ENCODE measurements at places on chromosomes 2 and 18.
A peak's percentile ranks its signal among the peaks of the same experiment; 100 is the strongest.

DNA sequence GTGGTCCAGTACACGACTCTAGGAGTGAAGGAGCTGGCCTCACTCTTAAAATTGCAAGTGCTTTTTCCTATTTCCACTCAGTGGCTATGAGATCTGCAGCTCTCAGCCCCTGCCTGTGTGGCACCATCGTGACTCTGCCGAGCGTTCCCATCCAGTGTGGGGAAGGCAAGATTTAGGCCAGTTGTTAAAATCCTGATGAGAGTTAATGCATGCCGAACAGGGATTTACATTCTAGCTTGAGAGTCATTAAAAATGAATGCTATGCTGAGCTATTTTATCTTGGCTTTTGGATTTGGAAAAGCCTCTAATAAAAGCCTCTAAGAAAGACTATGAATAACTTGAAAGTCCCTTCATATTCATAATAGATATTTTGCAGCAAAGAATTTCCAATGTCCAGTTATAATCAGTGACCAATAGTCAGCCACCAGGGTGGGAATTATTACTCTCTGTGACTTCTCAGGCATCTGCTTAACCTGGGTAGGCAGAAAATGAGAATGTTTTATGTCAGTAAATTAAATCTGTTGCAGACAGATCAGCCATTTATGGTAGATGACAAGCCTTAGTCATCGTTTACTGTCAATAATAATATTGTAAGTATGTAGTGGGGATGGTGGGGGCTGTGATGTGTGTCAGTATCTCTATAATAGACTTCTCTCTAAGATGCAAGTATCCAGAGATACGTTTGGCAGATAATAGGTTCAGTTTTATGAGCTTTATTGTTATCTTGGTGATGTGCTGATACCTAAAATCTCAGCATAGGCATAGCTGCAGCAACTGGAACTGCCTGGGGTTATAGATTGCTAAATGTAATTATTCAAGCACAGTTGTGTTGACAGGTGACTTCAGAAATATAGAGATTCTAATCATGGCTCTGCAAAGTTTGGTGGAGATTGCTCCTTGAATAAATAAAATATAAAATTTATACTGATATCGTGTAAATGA is 207.8 kb downstream of the SOCS6 start:
- no peak for DNase-seq

DNA sequence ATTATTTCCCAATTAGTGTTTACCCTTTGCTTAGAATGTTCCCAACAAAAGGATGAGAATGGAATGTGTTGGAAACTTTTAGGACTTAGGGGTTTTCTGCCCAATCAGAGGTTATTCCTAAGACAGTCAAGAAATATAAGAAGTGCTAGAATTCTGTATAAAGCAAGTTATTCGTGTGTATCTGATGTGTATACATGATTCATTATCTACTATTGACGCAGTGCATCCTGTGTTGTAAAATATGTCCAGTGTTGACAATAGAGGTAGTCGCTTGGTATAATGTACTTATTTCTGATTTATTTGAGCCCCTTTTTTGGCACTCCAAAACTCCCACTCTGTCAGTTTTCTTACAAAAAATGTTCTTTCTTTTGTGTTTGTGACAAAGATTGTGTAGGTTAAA is 881 bp downstream of the PIKFYVE start:
- no peak for DNase-seq

GRCh38 chr2:64812285-64812684 is 158.6 kb upstream of the SERTAD2 start:
- DNase-seq: no peak

GRCh38 chr18:13499803-13500202 is 226.6 kb downstream of the FAM210A start:
- DNase-seq: no peak

GRCh38 chr2:105786231-105787230 is 41.8 kb downstream of the NCK2 start:
- no peak for DNase-seq

DNA sequence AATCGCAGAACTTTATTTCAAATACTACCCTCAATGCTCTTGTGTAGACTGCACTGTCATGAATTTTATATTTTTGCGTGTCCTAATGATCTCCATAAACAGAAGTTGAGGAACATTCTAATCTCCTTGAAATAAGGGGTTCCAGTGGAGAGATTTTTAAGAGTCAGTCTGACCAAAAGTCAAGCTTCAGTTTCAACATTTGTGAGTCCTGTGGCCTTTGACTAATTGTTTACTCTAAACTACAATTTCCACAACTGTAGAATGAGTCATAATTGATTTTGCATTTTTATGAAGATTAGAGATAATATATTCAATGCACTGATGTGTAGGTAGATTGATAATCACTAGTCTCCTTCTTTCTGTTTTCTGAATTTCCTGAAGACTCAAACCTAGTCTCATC is 720.3 kb upstream of the ID2 start:
- DNase-seq: no peak

- peak; percentile 66 for DNase-seq
Observed at GRCh38 chr2:26072925-26073768, 39.3 kb downstream of the RAB10 start.

DNA sequence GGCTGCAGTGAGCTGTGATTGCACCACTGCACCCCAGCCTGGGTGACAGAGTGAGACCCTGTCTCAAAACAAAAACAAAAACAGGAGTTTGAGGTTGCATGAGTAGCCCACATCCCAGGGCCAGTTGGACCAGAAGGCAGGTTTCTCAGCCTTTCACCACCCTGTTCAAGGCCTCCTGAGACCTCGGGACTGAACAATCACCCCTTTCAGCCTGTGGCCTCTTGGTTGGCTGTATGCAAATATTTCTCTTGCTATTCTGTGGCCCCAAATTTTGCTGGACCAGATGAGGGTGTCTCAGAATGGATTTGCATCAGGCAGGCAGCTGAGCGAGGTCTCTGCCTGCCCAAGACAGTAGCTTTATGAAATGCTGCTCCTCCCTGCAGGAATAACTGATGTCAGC is 56.9 kb downstream of the DPYSL5 start:
- no peak for DNase-seq

DNA sequence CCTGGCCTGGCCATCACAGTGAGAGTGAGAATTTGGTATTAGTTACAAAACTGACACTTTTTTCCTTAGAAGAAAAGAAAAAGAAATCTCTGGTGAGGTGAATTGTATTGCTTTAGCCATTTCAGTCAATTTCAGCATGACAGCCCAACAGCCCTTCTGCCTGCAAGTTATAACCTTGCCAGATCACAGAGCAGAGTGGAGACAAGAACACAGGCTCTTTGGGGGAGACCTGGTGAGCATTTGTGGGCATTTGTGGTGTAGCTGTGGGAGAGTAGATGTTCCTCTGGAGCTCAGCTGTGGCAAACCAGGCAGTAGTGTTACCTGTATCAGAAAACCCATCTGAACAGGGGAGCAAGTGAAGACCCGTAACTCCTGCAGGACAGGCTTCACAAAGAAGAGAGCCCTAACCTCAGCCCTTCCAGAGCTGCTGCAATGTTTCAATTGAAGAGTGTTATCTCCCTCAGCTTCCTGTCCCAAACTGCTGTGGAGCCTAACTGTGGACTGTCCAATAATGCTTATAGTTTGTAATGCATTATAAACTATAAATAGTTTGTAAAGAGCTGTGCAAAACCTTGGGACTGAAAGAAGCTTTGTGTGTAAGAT is 22.8 kb upstream of the DLX1 start:
- no peak for DNase-seq

DNA sequence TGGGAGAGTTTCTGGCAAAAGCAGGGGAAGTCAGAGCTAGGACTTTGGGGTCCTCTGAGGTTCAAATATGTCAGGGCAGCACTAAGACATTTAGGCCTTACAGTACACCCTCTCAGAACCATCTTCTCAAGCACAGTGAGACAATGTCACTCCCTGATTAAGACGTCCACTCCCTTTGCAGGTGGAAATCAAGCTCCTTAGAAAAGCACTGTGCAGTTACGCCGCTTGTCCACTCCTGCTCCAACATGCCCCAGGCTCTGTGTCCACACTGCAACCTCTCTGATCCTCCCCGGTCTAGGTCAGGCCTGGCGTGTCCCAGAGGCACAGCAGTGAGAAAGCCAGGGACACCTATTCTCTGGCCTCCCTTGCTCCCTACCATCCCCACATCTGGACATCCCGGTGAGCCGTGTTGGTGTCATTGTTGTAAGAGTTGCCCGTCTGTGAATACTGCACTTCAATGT is 528.6 kb upstream of the ID2 start:
- no peak for DNase-seq

GRCh38 chr2:186328838-186329237 is 157.2 kb upstream of the ZC3H15 start:
- no peak for DNase-seq

DNA sequence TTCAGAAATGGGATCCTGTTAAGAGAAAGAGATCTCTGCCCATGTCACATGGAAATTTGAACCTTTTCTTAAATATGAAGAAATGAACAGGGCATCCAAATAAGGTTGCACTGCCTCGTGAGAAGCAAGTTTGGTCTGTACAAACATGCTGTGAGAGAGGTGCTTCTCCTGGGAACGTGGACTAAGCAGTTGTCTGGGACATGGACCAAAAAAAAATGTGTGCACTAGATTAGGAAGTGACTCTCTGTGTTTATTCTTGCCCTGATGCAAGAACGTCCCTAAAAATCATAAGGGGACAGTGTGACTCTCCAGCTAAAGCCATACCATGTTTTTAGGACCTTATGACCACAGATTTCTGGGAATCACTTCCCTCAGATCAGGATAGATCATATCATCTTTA is 23.7 kb upstream of the GCG start:
- no peak for DNase-seq

GRCh38 chr2:29611261-29611660 is 310.1 kb downstream of the ALK start:
- DNase-seq: no peak

- peak; percentile 88 for DNase-seq
Observed at GRCh38 chr2:64606479-64607363, 47.0 kb downstream of the SERTAD2 start.

- DNase-seq: no peak
Observed at GRCh38 chr2:122634256-122634655, 878.8 kb downstream of the TSN start.

DNA sequence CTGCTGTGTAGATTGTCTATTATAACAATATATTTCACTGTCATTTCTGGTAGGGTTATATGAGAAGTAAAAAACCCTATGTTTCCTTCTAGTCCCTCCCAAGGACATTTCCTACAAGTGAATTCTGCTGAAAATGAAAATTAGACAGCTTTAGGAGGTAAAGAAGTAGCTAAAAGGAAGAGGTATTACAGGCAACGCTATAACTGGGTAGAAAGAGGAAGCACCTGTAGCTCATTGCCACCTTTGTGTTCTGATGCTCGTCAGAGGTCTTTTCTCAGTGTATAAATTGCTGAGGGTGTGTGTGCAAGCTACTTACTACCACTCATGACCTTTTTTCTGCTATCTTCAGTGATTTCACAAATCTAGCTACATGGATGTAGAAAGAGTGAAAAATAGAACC is 1.4 kb downstream of the DNAJC10 start:
- DNase-seq: no peak

- no peak for DNase-seq
Observed at GRCh38 chr2:151085181-151085611, 176.5 kb downstream of the RBM43 start.

DNA sequence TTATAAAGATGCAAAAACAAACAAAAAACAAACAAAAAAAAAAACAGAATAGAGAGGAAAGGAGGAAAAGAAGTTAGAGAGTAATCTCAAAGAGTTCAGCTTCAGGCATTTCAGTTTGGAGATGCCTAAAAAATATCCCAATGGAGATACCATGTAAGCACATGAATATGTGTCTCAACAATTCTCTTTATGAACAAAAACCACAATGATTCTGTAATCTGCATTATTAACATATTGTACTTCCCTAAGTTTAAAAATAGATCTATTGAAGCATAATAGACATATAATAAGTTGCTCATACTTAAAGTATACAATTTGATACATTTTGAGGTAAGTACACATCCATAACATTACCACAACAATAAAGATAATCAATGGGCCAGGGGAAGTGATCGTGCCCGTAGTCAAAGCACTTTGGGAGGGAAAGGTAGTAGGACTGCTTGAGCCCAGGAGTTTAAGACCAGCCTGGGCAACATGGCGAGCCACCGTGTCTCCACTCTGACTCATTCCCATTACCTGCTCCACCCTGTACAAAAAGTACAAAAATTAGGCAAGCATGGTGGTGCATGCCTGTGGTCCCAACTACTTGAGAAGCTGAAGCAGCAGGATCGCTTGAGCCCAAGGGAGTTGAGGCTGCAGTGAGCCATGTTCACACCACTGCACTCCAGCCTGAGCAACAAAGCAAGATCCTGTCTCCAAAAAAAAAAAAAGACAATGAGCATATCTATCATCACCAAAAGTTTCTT is 158.9 kb downstream of the ATAD2B start:
- no peak for DNase-seq

GRCh38 chr2:34025196-34025595 is 426.1 kb upstream of the FAM98A start:
- DNase-seq: no peak

DNA sequence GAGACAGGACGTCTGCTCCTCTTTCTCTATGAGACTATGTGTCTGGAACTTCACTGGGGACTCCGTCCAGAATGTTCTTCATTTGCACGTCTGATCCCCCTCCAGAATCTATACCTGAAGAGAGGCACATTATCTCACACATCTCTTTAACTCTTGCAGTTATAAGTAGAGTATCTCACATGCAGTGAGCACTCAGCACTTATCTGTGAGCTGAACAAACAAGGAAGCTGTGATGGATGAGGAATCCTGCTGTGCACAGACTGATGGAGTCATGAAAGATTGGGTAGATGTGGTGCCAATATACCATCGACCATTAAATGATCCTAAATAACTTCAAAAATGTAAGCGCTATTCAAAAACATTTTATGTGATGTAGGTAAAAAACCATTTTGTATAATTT is 888.3 kb upstream of the CELF4 start:
- no peak for DNase-seq

DNA sequence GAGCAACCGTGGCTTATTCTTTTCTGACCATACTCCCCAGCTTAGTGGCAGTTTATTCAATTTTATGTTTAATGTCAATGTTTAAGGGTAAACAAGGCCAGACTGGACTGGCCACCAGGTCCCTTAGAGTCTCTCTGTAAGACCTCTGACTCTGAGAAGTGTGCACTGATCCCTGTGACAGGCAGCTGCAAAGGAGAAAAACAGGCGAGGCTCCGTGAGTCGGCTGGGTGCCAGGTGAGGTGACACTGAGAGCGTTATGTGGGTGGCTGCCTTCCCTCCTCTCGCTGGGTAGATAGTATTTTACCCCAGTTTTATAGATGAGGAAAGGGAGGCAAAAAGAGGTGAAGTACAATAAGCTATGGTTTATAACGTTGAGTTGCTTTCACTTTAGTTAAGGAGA is 139.4 kb upstream of the HDAC4 start:
- no peak for DNase-seq

GRCh38 chr2:78707776-78708386 is 317.6 kb upstream of the REG3G start:
- DNase-seq: no peak

Data from hematopoietic multipotent progenitor cell treated with erythropoietin and hydrocortisone succinate and interleukin-3 and kit ligand, for 15 days (in vitro differentiated cells).